ENCODE measurements at places on chromosomes 16 and 17.

DNA sequence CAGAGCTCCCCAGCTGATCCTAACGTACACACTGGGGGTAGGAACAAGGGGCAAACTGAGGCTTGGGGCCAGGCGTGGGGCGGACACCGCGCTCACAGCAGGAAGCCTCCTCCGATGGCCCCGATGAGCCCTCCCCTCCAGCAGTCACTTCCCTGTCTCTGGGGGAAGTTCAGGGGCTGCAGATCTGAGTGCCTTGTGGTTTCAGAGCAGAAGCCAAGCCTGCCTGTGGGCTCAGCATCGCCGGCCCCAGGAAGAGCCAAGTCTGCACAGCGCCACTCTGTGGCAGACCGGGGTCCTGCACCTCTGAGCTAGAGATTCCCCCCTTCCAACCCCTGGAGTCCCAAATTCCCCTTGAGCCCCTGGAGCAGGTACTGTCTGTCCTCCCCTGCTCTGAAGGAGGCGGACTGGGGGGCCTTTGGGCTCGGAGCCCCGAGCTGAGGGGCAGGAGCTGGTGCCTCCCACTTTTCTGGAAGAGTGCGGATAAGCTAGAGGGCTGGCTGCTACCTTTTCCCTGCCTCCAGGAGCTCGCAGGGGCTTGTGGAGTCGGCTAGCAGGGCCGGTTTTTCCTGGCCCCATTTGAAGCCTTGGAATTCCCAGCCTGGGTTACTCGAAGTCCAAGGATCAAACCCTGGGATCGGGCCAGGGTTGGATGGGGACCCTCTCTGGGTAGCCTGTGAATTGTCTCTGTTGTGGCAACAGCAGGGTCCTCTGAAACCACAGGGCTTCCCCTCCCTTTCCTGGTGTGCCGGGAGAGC is 2.9 kb downstream of the GSE1 start:
- DNase-seq, result peak; percentile 59

DNA sequence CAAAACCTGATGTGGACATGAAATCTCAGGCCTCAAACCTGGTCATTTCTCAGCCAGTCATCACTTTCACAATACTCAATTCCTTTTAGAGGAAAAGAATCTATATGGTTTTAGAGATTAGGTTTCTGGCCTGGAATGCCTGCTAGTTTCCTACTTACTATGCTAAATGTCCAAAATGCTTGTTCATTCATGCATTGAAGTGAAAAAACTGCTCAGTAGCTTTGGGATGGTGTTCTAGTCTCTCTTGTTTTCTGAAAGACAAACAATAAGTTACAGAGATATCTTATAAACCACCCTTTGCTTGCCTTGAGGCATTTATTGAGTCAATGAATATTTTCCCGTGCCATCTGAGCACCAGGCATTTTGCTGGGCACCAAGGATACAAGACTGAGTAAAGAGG is 1146.5 kb upstream of the GOT2 start:
- no peak for DNase-seq

GRCh38 chr17:1019451-1019850 is 22.5 kb downstream of the TIMM22 start:
- DNase-seq, result no peak

GRCh38 chr16:55634193-55634592 is 21.6 kb upstream of the SLC6A2 start:
- DNase-seq, result no peak

DNA sequence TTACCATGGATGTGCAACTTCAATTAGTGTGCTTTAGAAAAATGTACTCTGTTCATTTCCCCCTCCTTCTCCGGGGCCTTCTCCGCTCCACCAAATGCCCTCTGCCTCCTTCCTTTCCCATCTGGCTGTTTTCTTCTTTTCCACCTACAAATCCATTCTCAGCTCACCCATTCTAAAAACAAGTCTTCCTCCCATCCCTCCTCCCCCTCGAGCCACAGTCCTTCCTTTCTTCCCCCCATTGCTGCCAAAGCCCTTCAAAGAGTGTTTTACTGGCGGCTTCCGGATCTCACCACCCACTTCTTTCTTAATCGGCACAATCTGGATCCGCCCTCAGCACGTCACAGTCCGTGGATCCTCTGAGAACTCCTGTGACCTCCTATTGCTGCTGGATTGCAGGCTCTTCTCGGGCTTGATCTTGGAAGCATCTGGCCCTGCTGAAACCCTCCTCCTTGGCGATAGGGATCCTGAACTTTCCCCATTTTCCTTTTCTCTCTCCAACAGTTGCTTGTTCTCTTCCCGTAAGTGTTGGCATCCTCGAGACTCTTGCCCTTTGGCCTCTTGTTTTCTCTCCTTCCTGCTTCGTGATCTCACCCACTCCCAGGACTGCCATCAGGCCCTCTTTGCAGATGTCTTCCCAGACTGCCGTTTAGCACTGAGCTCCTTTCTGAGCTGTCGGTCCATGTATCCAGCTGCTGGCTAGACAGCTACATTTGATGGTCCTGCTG is 36.0 kb upstream of the FBXO47 start:
- DNase-seq, result no peak

- no peak for DNase-seq
Observed at GRCh38 chr16:72930396-72930795, 117.5 kb downstream of the ZFHX3 start.

GRCh38 chr17:18136357-18136756 is 27.8 kb downstream of the MYO15A start:
- DNase-seq, result no peak

DNA sequence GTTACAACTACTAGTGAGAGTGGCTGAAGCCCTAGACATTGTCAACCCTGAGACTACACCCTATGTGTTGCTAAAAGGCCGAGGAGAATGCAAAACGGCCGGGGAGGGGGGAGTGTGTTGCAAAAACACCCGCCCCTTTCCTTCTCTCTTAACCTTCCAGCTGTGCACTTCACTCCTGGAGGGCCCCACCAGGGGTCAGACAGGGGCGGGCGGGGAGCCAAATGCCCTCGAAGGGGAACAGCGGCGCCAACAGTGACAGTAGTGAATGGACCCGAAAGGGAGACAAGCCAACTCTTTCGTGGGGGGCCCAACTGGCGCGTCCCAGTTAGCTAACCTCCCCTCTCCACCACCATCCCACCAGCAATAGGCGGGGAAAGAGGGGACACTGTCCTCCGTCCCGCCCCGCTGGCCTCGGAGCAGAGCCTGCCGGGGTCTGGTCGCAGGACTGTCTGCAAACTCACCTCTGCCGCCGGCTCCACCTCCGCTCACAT is 352 bp downstream of the MARF1 start:
- peak; percentile 51 for DNase-seq

All from stimulated activated CD8-positive, alpha-beta memory T cell treated with anti-CD3 and anti-CD28 coated beads, Interleukin-7, amount 100 ng/mL, for 24 hours (primary cell).